ENCODE measurements at places on chromosomes 2 and 18.

DNA sequence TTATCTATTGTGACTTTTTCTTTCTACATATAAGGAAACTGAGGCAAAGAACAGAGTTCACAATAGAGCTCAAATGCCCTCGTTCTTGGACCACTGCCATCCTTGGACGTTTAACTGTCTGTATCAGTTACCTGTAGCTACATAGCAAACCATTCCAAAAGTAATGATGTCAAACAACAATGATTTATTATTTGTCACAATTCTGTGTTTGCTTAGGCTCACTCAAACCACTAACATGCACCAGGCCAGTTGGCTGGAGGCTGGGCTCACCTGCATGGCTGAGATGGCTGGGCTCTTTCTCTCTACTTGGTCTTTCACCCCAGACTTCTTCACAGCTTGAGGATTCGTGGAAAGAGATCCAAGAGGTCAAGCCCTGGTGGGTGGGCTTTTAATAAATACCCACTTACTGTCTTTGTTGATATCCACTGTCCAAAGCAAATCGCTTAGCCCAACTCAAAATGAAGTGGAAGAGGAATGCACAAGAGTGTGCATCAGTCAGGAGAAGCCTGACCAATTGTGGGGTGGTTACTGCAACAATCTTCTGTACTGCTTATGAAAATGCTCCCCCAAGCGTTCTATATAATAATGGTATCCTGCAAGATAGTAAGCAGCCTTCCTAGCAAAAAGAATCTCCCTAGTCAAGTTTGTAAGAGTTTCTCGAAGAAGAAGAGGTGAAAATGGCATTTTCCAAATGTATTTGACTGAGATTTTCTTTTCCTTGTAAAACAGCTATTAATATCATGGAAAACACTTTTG lies 163.5 kb upstream of the NT5C1B start:
- H3K36me3 ChIP-seq: no peaks in the 10 kb centered on the region
- H3K4me1 ChIP-seq: no peaks in the 10 kb centered on the region
- DNase-seq: no peak
- H3K27me3 ChIP-seq: no peaks in the 10 kb centered on the region
- no peak overlapping the region for H3K4me3 ChIP-seq

DNA sequence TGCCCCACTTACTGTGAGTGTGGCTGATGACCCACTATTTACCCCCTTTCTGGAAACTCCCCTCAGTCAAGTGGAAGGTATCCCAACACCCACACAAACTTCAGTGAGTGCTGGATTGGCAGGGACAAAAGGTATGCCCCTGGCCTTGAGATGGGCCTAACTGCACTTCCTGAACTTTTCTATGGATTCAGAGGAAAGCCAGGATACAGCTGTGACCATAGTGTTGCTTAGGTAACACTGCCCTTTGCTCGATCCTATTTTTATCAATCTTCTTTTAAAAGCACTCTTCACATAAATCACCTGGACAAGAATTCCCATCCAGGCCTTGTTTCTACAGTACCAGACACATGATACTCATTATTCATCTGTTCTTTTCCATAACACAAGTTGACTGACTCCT lies 671.5 kb upstream of the SLC8A1 start:
- no peaks in the 10 kb centered on the region for H3K36me3 ChIP-seq
- H3K4me3 ChIP-seq: no peak overlapping the region
- no peaks in the 10 kb centered on the region for H3K4me1 ChIP-seq

DNA sequence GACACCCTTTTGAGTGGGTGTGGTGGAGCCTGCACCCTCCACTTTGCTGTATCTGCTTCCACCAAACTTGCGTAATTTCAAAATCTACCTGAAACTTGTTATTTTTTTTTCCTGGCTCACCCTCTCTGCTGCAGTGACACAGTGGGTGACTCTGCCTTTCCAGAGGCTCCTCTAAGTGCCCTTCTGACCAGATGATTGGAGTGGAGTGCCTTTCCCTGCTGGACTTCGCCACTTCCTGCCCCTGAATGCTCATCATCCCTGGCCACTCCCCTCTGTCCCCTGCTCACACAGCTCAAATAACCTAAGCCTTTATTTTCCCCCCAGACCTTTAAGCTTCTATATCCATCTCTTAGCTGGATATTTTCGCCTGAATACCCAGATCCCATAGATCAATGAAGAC lies 777.5 kb upstream of the ID2 start:
- no peaks in the 10 kb centered on the region for H3K27me3 ChIP-seq
- no peak overlapping the region for H3K4me3 ChIP-seq
- peaks cover 9% of the 10 kb centered on the region for H3K4me1 ChIP-seq

DNA sequence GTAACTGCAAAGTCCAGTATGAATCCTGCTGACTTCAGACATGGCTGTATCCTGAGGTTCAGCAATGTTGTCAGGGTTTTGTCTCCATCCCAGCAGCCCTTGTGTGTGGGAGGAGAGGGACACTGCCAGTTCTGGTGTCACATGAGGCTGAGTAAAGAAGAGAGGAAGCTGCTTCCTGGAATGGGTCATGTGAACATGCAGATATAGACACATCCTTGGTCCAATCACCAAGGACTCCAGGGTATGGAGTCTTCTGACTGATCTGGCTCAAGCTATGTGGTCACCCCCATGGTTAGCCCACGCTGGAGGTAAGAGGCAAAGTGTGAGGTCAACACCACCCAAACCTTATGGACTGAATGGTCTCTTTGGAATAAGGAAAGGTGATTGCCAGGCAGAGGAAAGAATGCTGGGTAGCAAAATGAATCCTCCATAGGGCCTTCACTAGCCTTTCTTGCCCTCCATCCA lies 134.4 kb upstream of the SLC1A4 start:
- no peaks in the 10 kb centered on the region for H3K36me3 ChIP-seq
- no peak overlapping the region for H3K27ac ChIP-seq
- peaks cover 16% of the 10 kb centered on the region for H3K4me1 ChIP-seq
- no peaks in the 10 kb centered on the region for H3K27me3 ChIP-seq

DNA sequence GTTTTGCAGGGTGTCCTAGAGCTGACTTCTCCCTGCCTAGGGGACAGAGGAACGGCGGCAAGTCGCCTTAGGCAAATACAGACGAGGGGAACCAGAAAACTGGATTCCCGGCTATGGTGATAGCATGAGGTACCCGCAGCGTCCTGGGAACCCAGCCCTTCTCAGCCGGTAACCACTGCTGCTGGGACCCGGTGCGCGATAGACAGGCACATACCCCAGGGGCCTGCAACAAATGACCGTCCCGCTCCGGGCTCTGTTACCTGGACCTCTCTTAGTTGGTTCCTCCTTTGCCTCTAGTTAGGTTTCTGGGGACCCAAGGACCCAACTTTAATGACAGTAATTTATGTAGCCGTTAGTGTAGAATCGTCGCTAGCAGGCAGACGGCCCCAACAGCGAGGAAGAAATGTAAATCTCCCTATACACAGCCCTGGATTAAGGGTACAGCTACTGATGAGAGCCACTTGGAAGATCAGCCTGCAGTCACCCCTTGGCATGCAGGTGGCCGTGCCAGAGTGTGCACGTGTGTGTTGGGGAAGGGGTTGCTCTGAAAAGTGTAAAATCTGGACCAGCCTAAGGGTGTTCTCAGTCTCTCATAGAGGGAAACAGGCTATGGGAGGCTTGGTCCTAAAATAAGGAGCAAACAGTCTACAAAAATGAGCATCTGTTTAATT lies 819 bp upstream of the SERPINE2 start:
- peak overlapping the region; percentile 94 for H3K4me3 ChIP-seq
- peaks cover 4% of the 10 kb centered on the region for H3K4me1 ChIP-seq
- H3K36me3 ChIP-seq: no peaks in the 10 kb centered on the region

GRCh38 chr18:9495916-9496705 lies 20.8 kb downstream of the RALBP1 start:
- H3K27me3 ChIP-seq: no peaks in the 10 kb centered on the region
- no peak for DNase-seq
- H3K36me3 ChIP-seq: peaks cover 8% of the 10 kb centered on the region
- no peak overlapping the region for H3K27ac ChIP-seq
- no peak overlapping the region for H3K4me3 ChIP-seq

- H3K36me3 ChIP-seq: no peaks in the 10 kb centered on the region
Observed at GRCh38 chr2:48170281-48170680, 264.0 kb upstream of the FBXO11 start.

- DNase-seq: no peak
- no peak overlapping the region for H3K4me3 ChIP-seq
- H3K36me3 ChIP-seq: peaks cover 3% of the 10 kb centered on the region
- no peak overlapping the region for H3K27ac ChIP-seq
- H3K27me3 ChIP-seq: no peaks in the 10 kb centered on the region
Observed at GRCh38 chr2:46977899-46978298, 62.3 kb upstream of the MCFD2 start.

GRCh38 chr18:12659904-12660605 lies 2.1 kb upstream of the SPIRE1 start:
- no peak overlapping the region for H3K27ac ChIP-seq
- no peaks in the 10 kb centered on the region for H3K27me3 ChIP-seq
- no peaks in the 10 kb centered on the region for H3K36me3 ChIP-seq
- H3K4me3 ChIP-seq: no peak overlapping the region

GRCh38 chr2:26035090-26035743 lies 1.3 kb downstream of the RAB10 start:
- H3K36me3 ChIP-seq: peaks cover 2% of the 10 kb centered on the region
- no peaks in the 10 kb centered on the region for H3K27me3 ChIP-seq

- H3K4me3 ChIP-seq: no peak overlapping the region
- DNase-seq: no peak
- no peaks in the 10 kb centered on the region for H3K36me3 ChIP-seq
Observed at GRCh38 chr18:13538630-13539029, 187.7 kb downstream of the FAM210A start.

DNA sequence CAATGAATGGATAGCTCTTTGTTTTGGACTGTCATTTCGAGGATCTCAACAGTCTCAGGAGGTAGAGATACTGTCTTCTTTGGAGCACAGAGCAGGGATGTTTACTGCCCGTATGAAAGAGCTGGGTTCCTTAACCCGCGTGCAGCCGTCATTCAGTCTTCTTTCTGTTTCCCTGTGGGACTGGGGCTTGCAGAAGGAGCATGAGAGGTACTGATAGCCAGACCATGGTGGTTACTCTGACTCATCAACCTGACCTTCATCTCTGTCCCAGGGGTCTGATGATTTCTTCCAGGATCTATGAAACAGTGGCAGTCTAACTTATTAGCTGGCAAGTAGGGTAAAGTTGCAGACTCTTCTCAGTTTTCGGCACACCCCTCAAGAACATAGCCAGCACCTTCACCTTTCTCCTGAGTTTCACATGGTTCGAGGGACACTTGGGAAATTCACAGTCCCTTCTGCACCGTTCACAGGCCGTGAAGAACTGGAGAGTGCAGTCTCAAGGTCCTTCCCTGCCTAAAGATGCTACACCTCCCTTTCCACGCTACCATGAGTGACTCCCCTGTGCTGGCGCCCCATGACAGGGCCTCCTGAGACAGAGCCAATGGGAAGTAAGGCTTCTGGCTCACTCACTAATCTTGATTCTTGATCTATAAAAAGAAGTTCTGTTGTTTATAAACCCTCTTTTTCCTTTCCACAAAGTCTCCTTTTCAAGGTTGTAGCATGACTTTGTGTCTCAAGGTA lies 226.2 kb downstream of the MC4R start:
- no peak overlapping the region for H3K4me3 ChIP-seq
- DNase-seq: no peak
- H3K27ac ChIP-seq: no peak overlapping the region
- no peaks in the 10 kb centered on the region for H3K36me3 ChIP-seq

DNA sequence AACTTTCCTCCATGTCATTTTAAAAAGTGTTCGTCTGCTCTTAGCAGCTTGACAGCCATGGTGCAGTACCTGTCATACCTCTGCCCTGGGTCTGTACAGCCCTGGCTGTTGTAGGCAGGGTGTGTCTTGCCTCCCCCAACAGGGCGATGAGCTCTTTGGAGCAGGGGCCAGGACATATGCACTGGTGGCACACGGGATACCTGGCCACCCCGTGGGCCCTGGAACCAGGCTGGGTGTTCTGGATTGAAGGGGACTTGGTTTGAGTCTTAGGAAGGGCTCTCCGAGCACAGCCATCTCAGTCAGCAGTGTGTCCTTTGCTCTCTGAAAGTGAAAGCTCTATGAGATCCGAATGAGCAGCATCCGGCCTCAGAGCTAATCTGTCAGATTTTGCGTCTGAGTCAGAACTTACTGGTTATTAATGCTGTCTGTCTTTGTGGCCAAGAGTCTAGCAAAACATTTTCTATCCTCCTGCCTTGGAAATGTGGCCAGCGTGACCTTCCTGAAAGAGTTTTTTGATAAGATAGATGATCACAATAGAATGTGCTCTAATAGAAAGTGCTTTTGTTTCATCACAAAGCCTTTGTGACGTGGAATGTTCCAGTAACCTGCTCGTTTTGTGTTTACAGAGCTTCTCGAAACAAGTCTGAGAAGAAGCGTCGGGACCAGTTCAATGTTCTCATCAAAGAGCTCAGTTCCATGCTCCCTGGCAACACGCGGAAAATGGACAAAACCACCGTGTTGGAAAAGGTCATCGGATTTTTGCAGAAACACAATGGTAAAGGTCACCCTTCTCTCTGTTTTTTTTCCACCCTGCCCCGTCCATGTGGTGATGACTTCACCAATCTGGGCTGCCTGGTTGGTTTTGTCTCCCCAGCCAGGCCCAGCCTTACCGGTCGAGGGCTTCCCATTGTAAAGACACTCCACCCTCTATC lies 77.3 kb upstream of the RPL31 start:
- H3K27me3 ChIP-seq: no peaks in the 10 kb centered on the region
- no peak overlapping the region for H3K27ac ChIP-seq
- no peak for DNase-seq
- H3K36me3 ChIP-seq: no peaks in the 10 kb centered on the region
- H3K4me3 ChIP-seq: no peak overlapping the region

- H3K27ac ChIP-seq: no peak overlapping the region
- no peak for DNase-seq
- peaks cover 20% of the 10 kb centered on the region for H3K36me3 ChIP-seq
- H3K4me1 ChIP-seq: no peaks in the 10 kb centered on the region
Observed at GRCh38 chr2:239108459-239108858, 260.6 kb downstream of the TWIST2 start.

- H3K4me1 ChIP-seq: peaks cover 5% of the 10 kb centered on the region
- peaks cover 5% of the 10 kb centered on the region for H3K36me3 ChIP-seq
- H3K27me3 ChIP-seq: no peaks in the 10 kb centered on the region
- no peak overlapping the region for H3K4me3 ChIP-seq
- no peak for DNase-seq
Observed at GRCh38 chr18:48817021-48817461, 133.7 kb downstream of the SMAD7 start.

DNA sequence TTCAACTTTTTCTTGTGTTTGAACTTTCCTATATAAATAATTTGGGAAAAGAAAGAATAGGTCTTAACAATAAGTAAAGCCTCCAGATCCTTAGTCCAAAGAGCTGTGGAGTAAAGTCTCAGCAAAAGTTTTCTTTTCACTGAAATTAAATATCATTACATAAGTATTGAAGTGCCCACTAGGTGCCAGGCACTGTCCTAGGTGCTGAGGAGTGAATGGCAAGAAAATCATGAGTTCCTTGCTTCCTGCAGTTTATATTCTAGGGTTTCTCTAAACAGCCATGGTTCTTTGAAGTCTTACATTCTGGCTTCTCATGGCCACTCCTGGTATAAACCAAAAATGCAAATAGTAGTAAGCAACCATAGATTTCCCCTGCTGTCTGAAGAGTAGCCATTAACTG lies 59.7 kb downstream of the SPP2 start:
- H3K4me3 ChIP-seq: no peak overlapping the region
- DNase-seq: no peak
- no peak overlapping the region for H3K27ac ChIP-seq
- no peaks in the 10 kb centered on the region for H3K36me3 ChIP-seq

GRCh38 chr2:16635791-16636699 lies 29.6 kb downstream of the CYRIA start:
- no peaks in the 10 kb centered on the region for H3K27me3 ChIP-seq
- no peaks in the 10 kb centered on the region for H3K36me3 ChIP-seq
- no peak overlapping the region for H3K4me3 ChIP-seq
- no peak for DNase-seq
- no peak overlapping the region for H3K27ac ChIP-seq

GRCh38 chr2:10258326-10258725 lies 44.4 kb upstream of the HPCAL1 start:
- no peak overlapping the region for H3K4me3 ChIP-seq
- no peaks in the 10 kb centered on the region for H3K27me3 ChIP-seq
- no peaks in the 10 kb centered on the region for H3K36me3 ChIP-seq
- peaks cover 3% of the 10 kb centered on the region for H3K4me1 ChIP-seq
